ENCODE measurements at places on chromosomes 2 and 18.

GRCh38 chr2:97936881-97937280 lies 58.9 kb downstream of the TMEM131 start:
- no peak for DNase-seq
- H3K27ac ChIP-seq = no peak overlapping the region
- no peak overlapping the region for H3K4me3 ChIP-seq

- peaks cover 2% of the 10 kb centered on the region for H3K36me3 ChIP-seq
- DNase-seq = no peak
- H3K4me1 ChIP-seq = peaks cover 8% of the 10 kb centered on the region
- no peak overlapping the region for H3K4me3 ChIP-seq
- no peak overlapping the region for H3K27ac ChIP-seq
Measured at GRCh38 chr2:102514061-102514785, 41.2 kb downstream of the SLC9A4 start.

DNA sequence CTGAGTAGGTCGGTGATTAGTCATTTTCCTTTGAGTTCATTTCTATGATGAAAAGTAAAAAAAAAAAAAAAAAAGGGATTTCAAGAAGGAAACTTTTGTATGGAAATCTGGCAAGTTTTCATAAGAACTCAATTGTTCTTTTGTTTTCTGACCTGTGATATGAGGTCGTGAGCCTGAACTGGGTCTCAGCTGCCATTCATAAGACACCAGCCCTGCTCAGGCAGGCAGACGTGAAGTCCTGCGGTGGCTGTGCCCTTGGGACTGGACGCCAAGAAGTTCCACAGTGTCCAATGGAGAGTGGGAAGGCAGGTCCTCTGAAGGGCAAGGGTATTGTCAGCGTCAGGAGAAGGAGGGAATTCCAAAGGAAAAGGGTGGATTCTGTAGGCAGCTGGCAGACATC lies 183.9 kb downstream of the NCK2 start:
- H3K36me3 ChIP-seq = peaks cover 2% of the 10 kb centered on the region
- peaks cover 59% of the 10 kb centered on the region for H3K4me1 ChIP-seq
- H3K27me3 ChIP-seq = no peaks in the 10 kb centered on the region
- H3K27ac ChIP-seq = peak overlapping the region; percentile 37

- peaks cover 51% of the 10 kb centered on the region for H3K4me1 ChIP-seq
- no peak for DNase-seq
- no peaks in the 10 kb centered on the region for H3K36me3 ChIP-seq
- peak overlapping the region; percentile 77 for H3K27ac ChIP-seq
Measured at GRCh38 chr2:84889332-84889731, 8.4 kb upstream of the TRABD2A start.

- DNase-seq = peak; percentile 95
- no peaks in the 10 kb centered on the region for H3K27me3 ChIP-seq
- peaks cover 18% of the 10 kb centered on the region for H3K36me3 ChIP-seq
- H3K27ac ChIP-seq = peak within 1 kb of the TSS; percentile 98
Measured at GRCh38 chr2:112584134-112584890, at the start of gene CHCHD5. Gene CHCHD5 (plus strand): TSS chr2:112584609. CDS start chr2:112584648, 39 bp downstream.

DNA sequence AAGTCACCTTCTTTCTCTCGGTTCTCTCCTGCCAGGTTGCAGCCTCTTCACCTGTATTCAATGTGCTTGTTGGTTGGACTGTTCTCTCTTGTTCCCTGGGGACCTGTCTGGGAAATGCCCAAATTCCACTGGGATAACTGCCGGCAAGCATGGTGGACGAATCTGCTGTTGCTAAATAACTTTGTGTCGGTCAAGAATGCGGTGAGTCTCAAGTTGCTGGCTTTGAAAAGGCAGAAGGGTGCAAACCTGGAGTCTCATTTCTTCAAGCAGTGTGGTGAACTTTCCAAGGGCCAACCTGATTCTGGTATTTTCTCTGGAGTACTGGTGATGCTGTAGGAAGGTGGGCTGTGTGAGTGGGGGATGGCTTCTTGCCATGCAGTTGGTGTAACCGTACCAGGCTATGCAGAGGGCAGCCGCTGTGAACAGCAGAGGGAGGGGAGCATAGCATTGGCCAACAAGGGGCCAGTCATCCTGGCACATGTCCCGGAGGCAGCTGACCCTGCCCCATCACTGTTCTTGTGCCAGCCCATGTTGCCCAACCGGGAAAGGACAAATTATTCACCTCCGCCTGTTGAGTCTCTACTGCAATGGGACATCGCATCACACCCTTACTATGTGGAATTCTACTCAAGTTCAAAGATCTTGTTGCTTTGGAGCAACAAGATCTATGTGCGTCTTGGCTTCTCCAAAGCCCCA lies 88.1 kb upstream of the SEC11C start:
- peaks cover 6% of the 10 kb centered on the region for H3K4me1 ChIP-seq
- no peak overlapping the region for H3K4me3 ChIP-seq
- H3K27me3 ChIP-seq = peaks cover 35% of the 10 kb centered on the region
- H3K36me3 ChIP-seq = no peaks in the 10 kb centered on the region

- H3K27me3 ChIP-seq = no peaks in the 10 kb centered on the region
- H3K4me3 ChIP-seq = no peak overlapping the region
- no peaks in the 10 kb centered on the region for H3K36me3 ChIP-seq
- no peak for DNase-seq
- H3K27ac ChIP-seq = no peak overlapping the region
Measured at GRCh38 chr2:227407591-227408151, 19.9 kb upstream of the SCYGR1 start.

GRCh38 chr2:165240916-165241315 lies 1.7 kb downstream of the SCN2A start:
- DNase-seq = no peak
- no peak overlapping the region for H3K27ac ChIP-seq
- no peaks in the 10 kb centered on the region for H3K27me3 ChIP-seq
- H3K4me1 ChIP-seq = no peaks in the 10 kb centered on the region
- H3K4me3 ChIP-seq = no peak overlapping the region

GRCh38 chr2:236352761-236353593 lies 88.8 kb upstream of the ASB18 start:
- no peak overlapping the region for H3K4me3 ChIP-seq
- peaks cover 6% of the 10 kb centered on the region for H3K27me3 ChIP-seq
- H3K4me1 ChIP-seq = peaks cover 5% of the 10 kb centered on the region
- DNase-seq = no peak
- H3K36me3 ChIP-seq = no peaks in the 10 kb centered on the region
- H3K27ac ChIP-seq = no peak overlapping the region

GRCh38 chr2:2577407-2577831 lies 246.3 kb upstream of the MYT1L start:
- DNase-seq = no peak
- H3K4me1 ChIP-seq = no peaks in the 10 kb centered on the region
- H3K36me3 ChIP-seq = no peaks in the 10 kb centered on the region
- no peak overlapping the region for H3K27ac ChIP-seq
- no peaks in the 10 kb centered on the region for H3K27me3 ChIP-seq
- no peak overlapping the region for H3K4me3 ChIP-seq

- H3K4me3 ChIP-seq = no peak overlapping the region
- H3K36me3 ChIP-seq = peaks cover 2% of the 10 kb centered on the region
- no peak for DNase-seq
- H3K27me3 ChIP-seq = no peaks in the 10 kb centered on the region
- no peaks in the 10 kb centered on the region for H3K4me1 ChIP-seq
Measured at GRCh38 chr18:30828700-30829099, 213.8 kb downstream of the DSC3 start.

- H3K27ac ChIP-seq = no peak overlapping the region
- no peaks in the 10 kb centered on the region for H3K4me1 ChIP-seq
- no peak for DNase-seq
Measured at GRCh38 chr2:6079405-6079804, 387.2 kb downstream of the SOX11 start.

DNA sequence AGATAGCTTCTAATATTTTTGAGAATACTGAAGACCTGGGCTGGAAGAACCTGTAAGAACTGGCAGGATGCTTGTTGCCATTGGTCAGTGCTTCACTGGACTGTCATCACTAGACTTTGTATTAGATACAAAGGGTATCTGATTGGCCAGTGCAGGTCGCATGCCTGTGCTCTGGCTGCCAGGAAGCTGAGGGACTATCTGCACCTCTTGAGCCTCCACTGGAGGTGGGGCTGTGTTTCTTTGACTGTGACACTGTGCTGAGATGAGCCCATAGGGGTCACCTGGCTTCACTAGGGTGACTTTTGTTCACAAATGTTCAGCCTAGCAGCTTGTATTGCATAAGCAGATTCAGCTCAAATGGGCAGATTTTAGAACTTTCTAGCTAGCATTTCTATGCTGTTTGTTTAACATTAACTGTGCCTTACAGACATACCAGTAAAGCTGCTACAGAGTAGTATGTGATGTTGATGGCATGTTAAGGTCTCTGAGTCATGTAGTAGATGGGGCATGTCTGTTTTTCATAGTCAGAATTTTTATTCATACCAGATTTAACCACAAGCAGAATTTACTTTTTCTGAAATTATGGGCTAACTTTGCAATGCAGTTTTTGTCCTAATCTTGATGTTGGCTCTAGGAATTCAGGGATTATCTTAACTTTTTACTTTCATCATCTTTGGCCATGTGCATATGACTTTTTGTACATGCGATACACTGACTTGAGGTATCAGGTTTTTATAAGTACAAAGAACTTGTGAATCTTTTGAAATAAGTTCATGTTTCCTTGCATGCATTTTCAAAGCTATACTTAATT lies 56.1 kb downstream of the RHBDD1 start:
- H3K27me3 ChIP-seq = no peaks in the 10 kb centered on the region
- peaks cover 5% of the 10 kb centered on the region for H3K36me3 ChIP-seq
- DNase-seq = no peak
- H3K4me3 ChIP-seq = no peak overlapping the region
- no peak overlapping the region for H3K27ac ChIP-seq
- no peaks in the 10 kb centered on the region for H3K4me1 ChIP-seq

- H3K27ac ChIP-seq = no peak overlapping the region
- H3K4me1 ChIP-seq = no peaks in the 10 kb centered on the region
- DNase-seq = no peak
- peaks cover 19% of the 10 kb centered on the region for H3K27me3 ChIP-seq
Measured at GRCh38 chr2:10944799-10945198, 33.1 kb downstream of the KCNF1 start.

DNA sequence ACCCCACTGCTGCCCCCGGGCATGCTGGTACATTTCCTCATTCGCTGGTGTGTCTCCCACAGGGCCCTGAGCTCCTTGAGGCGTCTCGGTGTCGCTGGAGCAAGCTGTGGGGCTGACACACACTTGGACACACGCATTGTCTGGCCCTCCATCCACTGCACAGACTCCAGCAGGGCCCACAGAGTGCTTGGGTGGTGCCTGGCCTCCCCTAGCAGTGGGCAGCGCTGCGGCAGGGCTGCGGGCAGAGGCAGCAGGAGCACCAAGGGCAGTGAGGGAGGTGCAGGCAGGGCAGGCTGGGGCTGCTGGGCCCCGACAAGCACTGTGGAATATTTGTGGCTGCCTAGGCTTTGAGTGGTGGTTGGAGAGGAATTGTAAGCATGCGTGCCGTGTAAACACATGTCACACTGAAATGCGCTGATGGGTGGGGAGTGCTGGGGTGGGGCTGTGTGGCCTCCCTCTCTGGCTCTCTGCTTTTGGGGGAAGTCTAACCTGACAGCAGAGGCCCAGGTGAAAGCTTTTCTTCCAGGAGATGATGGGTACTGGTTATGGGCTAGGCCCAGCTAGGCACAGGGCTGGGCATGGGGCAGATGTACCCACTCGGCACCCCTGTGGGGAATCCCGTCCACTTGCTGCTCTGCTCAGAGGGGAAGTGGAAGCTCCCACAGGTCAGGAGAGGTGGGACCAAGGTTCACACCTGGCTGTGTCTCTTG lies 55.5 kb upstream of the HS6ST1 start:
- peaks cover 6% of the 10 kb centered on the region for H3K4me1 ChIP-seq
- H3K36me3 ChIP-seq = no peaks in the 10 kb centered on the region
- H3K4me3 ChIP-seq = no peak overlapping the region
- no peaks in the 10 kb centered on the region for H3K27me3 ChIP-seq
- DNase-seq = no peak

DNA sequence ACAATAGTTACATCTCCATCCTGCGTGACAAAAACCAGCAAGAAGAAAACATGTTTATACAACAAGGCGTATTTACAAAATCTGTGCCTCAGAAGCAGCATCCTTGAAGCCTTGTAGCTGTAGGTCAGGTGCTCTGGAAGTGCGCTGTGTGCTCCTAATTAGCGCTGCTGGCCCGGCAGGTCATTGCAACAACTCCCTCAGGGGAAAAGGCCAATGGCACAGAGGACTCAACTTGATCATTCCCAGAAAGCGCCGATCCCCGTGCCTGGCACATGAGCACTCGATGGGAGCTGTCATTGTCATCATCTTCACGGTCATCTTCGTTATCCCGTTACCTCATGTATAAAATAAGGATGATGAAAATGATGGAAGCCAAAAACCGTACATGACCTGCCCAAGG lies 58.5 kb downstream of the EIPR1 start:
- H3K27ac ChIP-seq = no peak overlapping the region
- H3K4me1 ChIP-seq = no peaks in the 10 kb centered on the region
- H3K27me3 ChIP-seq = no peaks in the 10 kb centered on the region
- DNase-seq = no peak

- no peaks in the 10 kb centered on the region for H3K4me1 ChIP-seq
- no peak overlapping the region for H3K27ac ChIP-seq
- H3K36me3 ChIP-seq = no peaks in the 10 kb centered on the region
Measured at GRCh38 chr2:10883801-10884478, 27.8 kb upstream of the KCNF1 start.

DNA sequence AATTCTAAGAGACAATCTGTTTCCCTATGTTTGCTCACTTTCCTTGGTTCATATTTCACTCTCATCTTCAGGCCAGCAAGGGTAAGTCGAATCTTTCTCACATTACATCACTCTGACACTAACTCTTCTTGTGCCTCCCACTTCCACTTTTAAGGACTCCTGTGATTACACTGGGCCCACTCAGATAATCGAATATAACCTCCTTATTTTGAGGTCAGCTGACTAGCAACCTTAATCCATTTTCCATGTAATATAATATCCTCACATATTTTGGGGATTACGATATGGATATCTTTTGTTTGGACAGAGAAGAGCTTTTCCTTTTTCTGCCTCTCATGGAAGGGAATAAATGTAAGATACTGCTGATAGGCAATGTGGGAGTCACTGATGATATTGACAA lies 2015.7 kb upstream of the LRRTM1 start:
- H3K4me3 ChIP-seq = no peak overlapping the region
- no peak for DNase-seq
- no peaks in the 10 kb centered on the region for H3K27me3 ChIP-seq
- H3K4me1 ChIP-seq = no peaks in the 10 kb centered on the region
- no peak overlapping the region for H3K27ac ChIP-seq

- H3K27ac ChIP-seq = no peak overlapping the region
- no peak for DNase-seq
- no peaks in the 10 kb centered on the region for H3K36me3 ChIP-seq
- H3K4me1 ChIP-seq = no peaks in the 10 kb centered on the region
- no peaks in the 10 kb centered on the region for H3K27me3 ChIP-seq
- H3K4me3 ChIP-seq = no peak overlapping the region
Measured at GRCh38 chr2:14231391-14231898, 401.1 kb upstream of the LRATD1 start.

GRCh38 chr2:217975626-217976025 lies 27.2 kb downstream of the TNS1 start:
- H3K4me3 ChIP-seq = no peak overlapping the region
- no peaks in the 10 kb centered on the region for H3K36me3 ChIP-seq
- peaks cover 14% of the 10 kb centered on the region for H3K27me3 ChIP-seq

GRCh38 chr18:40094441-40094840 lies 1860.6 kb upstream of the PIK3C3 start:
- no peaks in the 10 kb centered on the region for H3K27me3 ChIP-seq
- H3K4me1 ChIP-seq = no peaks in the 10 kb centered on the region
- no peak for DNase-seq
- H3K36me3 ChIP-seq = no peaks in the 10 kb centered on the region
- H3K4me3 ChIP-seq = no peak overlapping the region

Measured in activated T-cell treated with anti-CD3 and anti-CD28 coated beads, Interleukin-2, amount 50 U/mL, for 72 hours (primary cell).